ENCODE measurements at places on chromosomes 6 and 20.

GRCh38 chr6:151847064-151847463 lies 39.6 kb downstream of the ESR1 start:
- no peak for DNase-seq

- DNase-seq = no peak
Observed at GRCh38 chr6:44976677-44977641, 351.2 kb upstream of the RUNX2 start.

DNA sequence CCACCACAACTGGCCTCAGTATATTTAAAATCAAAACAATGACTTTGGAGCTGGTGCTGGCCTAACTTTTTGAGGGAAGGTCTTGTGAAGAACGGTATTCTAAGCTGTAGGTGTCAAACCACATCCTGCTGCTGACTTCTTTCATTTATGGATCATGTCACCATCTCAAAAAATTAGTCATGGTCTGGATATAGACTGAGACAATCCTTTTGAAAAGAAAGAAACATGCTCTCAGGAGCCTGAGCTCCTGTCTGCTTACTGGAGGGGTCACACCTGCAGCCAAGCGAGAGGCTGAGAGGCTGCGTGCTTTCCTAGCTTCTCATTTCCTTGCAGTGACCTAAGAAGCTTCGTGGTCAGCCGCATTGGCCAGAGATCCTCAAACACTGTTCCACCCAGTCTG lies 55.2 kb downstream of the TIAM2 start:
- no peak for DNase-seq

DNA sequence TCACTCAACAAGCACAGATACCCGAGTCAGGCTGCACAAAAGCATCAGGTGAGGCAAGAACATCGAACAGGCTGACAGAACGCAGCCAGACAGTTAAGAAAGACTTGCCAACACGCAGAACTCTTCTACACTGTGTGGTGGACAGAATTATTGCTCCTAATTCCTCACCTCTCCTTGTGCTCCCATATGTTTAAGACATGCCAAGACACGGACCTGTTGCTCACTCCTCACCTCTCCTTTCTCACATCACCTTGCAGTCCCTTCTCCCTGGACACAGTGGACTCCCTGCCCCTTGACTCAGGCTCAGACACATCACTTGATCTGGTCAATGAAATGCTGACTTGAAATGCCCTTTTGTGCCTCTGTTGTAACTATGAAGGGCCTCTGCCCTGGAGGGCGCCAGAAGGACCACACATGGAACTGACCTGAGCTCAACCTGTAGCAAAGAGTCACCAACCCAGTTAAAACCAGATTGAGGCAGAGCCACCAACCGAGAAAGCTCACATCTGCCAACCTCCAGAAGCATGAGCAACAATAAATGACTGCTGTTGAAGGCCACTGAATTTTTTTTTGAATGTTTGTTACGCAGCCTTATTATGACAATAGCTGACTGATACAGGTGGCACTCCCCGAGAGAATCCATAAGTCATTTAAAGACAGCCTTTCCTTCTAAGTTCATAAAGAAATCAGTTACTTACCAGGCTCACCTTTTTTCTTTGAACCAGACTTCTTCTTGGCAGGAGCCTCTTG lies 24.0 kb downstream of the RRBP1 start:
- DNase-seq = no peak

DNA sequence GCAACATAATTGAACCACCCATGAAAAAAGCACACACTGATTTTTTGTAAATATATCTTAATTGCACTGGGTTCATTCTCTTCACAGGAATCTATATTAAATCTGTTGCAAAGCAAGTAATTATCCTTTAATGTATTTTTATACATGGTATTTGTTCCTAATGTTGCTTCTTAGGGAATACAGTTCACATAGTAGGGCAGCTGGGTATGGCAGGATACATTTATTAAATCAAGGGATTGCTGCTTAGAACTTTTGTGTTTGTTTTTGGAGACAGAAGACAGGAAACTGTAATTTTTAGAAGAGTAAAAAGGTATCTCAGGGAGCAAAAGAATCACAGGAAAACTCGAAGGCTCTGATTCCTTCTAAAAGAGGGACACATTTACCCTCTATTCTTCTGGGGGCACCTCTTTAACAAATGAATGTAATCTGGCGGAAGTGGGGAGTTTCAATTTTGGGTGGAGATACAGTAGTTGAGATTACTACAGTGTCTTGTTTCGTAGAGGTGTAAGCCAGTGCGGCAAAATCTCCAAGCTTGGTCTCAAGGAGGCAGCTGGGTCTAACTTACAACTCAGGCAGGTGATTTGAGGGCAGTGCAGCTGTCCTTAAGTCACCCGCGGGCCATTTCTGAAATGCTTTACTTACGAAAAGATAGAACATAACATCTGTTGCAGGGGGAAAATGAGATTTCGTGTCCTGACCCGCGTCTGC lies 812 bp upstream of the SMIM13 start:
- DNase-seq = no peak

GRCh38 chr20:3208786-3209256 lies 477 bp upstream of the ITPA start:
- no peak for DNase-seq

GRCh38 chr6:25175681-25176080 lies 103.5 kb upstream of the CARMIL1 start:
- no peak for DNase-seq
